ENCODE measurements at places on chromosomes 6 and 20.

DNA sequence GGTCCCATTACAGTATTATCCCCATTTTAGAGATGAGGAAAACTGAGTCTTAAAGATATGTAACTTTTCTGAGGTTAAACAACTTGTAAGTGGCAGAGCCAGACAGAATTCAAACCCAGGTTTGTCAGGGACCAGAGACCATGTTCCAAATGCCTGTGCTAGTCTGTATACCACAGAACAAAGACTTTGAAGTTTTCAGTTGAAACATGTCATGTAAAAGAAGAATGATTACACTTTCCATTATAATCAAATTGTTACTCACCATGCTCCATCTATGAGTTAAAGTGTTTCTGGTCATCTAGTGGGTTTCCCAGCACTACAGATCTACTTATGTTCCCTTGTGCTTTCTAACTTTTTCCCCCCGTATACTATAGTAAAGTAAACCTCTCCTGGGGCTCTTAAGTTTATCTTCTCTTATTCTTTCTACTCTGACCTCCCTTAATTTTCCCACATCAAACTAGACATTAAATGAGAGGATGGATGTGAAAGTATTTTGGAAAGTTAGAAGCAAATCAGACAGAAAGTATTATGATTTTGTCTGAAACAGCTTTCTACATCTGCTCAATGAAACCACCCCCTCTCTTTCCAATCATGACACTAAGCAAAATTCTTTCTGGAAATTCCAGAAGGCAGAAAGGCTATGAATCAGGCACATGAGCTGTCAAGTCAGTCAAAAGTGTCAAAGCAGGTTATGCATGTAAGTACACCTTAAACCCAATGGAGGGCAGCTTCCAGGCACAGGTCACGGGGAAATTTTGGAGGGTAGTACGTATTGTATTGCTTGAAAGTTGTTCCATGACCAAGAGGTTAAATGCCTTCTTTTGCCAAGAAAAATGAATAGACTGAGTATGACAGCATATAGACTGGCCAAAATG lies 132.7 kb upstream of the MAP3K7 start:
- no peak for DNase-seq

- DNase-seq: no peak
Measured at GRCh38 chr6:8088886-8089285, 13.5 kb downstream of the EEF1E1 start.

- no peak for DNase-seq
Measured at GRCh38 chr20:23049201-23050075, at the start of gene THBD. THBD (minus strand) TSS chr20:23049672; CDS start chr20:23049504, 168 bp downstream.

- DNase-seq: no peak
Measured at GRCh38 chr6:149483334-149483725, 1.5 kb downstream of the ZC3H12D start.

GRCh38 chr6:45175272-45175671 lies 152.9 kb upstream of the RUNX2 start:
- DNase-seq: no peak

DNA sequence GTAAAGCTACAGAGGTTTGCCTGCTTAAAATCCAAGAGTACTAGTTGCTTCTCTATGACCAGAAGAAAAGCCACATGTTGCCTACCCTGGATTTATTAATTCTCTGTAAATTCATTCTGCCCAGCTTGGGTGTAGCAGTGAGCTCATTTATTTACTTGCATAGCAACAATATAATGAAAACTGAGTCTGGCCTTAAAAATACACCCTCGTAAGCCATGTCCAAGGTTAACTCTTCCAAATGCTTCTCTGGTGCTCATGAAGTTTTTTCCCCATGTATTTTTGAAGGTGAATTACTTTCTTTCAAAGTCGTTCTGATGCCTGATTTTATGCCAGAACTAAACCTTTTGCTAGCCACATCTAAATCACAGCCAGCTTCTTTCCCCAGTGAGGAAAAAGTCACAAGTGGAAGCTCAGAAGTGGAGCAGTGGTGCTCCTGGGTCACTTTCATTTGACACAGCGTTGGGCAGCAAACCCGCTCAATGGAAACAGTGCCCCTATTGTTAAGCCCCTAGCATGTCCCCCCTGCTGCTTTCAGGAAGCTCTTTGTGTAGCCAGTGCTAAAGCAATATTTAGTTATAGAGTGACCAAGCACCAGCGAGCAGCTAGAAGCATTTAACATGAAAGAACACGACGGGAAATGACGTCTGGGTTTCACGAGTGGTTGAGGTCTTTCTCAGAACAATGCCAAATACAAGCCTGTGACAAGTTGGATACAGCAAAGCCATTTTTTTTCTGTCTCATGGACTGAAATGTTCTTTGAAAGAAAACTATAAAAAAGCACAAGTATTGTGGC lies 29.8 kb downstream of the NEDD9 start:
- DNase-seq: peak; percentile 60

DNA sequence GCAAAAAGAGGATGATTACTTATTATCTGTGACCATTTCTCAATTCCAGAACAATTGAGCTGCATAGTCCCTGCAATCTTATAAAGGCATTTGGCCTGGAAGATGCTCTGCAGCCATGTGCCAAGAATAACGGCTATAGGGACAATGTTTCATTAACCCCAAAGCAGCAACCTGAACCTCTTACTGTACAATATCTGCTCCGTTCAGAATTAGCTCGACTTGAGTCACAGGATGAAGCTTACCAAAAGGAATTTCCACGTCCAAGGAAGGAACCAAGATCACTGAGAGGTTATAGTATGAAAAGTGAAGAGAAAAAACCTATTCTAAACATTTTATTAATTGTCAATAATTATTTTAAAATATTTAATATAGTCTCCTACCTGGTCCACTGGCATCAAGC lies 167.3 kb upstream of the GMDS start:
- no peak for DNase-seq

Measured in left kidney (tissue), 8 donors.